ENCODE measurements at places on chromosomes 5 and 9.
A peak's percentile ranks its signal among the peaks of the same experiment; 100 is the strongest.

DNA sequence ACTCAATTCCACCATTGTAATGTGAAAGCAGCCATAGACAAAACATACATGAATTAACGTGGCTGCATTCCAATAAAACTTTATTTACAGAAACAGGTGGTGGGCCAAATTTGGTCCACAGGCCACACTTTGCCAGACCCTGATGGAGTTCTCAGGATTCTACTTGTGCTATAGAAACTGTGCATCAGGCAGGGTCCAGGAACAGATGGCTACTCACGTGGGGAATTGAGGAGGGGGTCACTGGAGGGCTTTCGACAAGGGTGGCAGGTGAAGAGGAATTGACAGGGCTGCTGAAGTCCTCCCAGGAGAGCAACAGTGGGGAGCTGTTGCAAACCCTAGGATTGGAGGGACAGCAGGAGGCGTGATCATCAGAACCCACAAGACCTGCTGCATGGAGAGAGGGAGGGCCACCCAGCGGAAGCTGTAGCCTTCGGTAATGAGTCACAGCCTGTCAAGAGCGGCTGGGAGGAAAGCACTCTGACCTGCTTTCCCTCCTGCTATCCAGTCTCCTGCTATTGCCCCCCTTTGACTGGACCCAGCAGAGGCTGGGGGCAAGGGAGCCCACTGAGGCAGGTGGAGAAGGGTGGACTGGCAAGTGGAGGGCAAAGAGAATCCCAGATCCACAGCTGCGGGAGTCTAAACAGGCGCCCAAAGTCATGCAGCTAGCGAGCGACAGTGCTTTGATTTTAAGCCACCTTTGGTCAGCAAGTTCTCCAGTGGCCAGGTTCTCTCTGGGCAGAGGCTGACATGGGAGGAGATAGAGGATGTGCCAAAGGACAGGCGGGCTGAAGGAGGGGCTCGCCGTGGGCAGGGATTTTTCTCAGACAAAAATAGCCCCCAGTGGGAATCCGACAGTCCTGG lies 138.3 kb upstream of the SMIM23 start:
- DNase-seq = peak; percentile 25

DNA sequence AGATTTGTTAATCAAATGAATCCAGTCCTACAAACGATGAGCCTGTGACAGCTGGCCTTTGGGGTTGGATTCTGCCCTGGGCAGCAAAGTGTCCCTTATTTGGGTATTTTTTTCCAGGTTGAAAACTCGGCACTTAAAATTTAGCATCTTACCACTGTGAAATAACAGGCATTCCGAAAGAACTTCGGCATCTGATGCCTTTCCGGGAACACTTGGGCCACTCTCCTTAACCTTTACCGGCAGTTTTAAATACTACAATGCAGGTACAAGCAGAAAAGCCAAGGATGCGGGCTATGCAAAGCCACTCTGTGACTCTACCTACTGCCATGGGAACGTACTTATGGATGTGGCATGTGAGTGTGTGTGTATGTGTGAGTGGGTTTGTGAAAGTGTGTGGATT lies 1.0 kb upstream of the RASGRF2 start:
- no peak for DNase-seq

GRCh38 chr5:176371621-176372539 lies 6.6 kb downstream of the ARL10 start:
- no peak for DNase-seq

GRCh38 chr5:134041570-134042411 lies 37.0 kb upstream of the VDAC1 start:
- no peak for DNase-seq

- DNase-seq = no peak
These were observed 114.5 kb downstream of the UGCG start for GRCh38 chr9:112011051-112011620.

GRCh38 chr5:107915176-107915812 lies 244.6 kb upstream of the EFNA5 start:
- DNase-seq = peak; percentile 50

DNA sequence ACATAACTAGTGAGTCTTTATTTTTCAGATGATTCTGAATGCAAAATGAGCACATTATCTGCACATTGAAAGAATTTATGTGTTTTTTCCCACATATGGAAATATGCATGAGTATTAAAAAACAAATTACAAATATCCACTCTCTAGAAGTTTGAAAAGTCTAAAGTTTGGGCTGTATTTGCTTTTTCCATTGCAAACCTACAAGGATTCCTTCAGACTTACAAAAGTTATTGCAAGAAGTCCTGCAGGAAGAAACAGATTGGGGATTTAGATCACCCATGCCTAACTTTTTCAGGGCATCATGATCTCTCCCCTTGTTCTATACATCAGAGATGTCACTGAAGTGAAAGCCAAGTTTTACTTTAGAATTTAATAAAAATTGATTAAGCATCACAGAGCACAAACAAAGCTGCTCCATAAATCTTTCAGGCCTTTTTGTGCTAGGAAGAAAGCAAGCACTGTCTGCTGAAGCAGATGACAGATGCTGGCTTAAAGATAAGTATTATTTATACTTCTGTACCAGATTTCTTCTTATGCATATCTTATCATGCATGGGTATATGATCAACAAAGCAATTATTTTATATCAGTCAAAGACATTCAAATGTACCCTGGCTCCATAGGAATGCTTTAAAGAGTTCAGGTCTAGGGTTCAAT lies 71.7 kb downstream of the NFIB start:
- no peak for DNase-seq

DNA sequence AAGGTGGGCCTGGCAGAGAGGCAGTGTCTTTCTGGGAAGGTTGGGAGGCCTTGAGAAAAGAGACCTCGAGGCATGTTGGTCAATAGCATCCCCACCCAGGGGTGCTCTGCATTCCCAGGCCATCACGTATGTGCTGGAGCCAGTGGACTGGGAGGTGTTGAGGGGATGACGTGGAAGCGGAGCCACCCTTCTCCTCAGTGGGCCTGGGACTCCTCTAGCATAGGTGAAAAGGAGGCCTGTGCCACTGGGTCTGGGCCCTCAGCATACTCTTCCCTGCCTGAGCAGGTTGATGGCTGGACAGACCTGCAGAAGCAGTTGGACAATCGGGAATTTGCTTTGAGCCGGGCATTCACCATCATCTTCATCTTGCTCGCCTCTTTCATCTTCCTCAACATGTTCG lies 25.5 kb downstream of the PITX1 start:
- no peak for DNase-seq

DNA sequence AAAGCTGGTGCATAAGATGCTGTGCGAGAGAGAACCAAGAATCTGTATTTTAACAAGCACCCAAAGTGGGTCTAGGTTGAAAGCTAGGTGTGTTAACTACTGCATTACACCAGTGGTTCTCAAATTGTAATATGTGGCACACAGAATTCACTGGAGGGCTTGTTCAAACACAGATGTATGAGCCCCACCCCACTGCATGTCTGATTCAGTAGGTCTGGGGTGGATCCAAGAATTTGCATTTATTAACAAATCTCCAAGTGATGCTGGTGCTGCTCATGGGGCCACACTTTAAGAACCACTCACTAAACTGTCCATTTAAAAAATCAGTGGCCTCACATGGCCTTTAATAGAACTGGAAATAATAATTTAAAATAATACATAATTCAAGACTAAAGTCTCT lies 40.4 kb downstream of the LPAR1 start:
- DNase-seq = no peak

DNA sequence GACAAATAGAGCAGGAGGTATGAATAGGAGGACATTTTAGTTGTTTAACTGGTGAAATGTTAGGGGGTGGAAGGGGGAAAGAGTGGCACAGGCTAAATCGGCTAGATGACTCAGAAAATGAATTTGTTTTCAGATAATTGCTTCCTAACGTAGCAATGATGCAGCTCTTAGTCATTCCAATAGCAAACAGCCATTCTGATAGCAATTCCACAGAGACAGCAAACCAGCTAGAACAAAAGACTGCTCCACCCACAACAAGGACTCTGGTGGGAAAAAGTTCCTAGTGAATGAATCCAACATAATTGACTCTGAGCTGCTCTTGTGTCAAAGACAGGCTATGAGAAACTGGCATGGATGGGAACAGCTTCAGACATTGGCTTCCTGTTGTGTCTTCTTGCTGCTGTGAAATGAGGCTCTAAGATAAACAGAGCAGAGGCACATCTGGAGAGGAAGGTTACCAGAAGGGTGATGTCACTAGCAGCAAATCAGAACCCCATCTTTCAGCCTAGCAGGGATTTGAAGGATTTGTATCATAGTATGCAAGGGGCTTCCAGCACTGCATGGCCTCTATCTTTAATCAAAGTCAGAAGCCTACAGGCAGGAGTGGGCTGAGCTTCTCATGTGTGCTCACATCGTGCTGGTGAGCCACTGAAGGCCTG lies 28.1 kb upstream of the F2RL1 start:
- DNase-seq = peak; percentile 99

DNA sequence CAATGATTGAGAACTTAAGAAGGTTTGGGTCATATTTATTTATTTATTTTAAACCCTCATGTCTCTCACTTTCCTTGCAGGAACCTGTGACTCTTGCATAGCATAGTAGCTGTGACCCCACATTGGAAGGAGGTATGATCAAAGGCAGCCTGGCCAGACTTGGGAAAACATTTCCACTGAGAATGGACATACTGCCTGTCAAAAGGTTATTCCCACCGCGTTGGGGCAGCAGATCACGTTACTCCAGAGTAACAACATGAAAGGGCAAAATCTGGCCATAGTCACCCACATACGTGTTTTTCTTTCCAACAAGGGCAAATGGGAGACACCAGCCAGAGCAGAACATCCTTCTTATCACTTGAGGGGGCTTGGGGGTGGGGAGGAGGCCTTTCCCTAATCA lies 95.7 kb downstream of the ARL15 start:
- no peak for DNase-seq

GRCh38 chr9:99433555-99433954 lies 211.5 kb downstream of the SEC61B start:
- peak; percentile 71 for DNase-seq

DNA sequence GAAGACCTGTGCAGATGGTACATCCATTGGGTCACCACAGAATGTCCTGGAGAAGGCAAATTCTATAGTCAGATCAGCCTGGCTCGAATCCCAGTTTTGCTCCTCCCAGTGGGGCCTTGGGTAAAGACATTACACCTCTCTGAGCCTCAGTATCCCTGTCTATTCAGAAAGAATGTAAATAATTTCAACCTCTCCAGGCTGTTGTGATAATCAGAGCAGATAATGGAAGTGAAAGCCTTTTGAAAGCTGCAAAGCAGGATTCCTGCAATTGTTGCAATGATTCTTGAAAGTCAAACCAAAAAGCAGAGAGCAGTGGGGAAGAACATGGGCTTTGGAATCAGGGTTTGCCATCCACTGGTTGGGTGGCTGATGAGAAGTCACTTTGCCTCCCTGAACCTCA lies 63.2 kb downstream of the LHX2 start:
- DNase-seq = no peak

GRCh38 chr9:135209852-135210251 lies 122.4 kb downstream of the OLFM1 start:
- no peak for DNase-seq

DNA sequence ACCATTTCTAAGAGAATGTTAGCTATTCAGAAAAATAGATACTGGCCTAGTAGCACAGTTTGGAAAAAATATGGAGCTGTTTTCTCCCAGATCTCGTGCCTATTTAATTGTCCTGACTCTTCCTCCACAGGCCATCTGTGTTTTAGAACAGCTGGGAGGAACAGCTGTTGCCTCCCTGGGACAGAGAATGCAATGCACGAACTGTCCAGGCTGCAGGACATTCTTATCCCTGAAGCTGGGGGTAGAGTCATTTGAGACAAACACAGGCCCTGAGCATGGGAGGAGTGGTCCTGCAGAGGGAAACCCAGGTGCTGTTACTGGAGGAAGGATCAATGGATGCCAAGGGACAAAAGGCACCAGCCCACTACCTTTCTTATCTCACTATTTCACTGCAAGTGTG lies 20.9 kb upstream of the SPARC start:
- peak; percentile 79 for DNase-seq

DNA sequence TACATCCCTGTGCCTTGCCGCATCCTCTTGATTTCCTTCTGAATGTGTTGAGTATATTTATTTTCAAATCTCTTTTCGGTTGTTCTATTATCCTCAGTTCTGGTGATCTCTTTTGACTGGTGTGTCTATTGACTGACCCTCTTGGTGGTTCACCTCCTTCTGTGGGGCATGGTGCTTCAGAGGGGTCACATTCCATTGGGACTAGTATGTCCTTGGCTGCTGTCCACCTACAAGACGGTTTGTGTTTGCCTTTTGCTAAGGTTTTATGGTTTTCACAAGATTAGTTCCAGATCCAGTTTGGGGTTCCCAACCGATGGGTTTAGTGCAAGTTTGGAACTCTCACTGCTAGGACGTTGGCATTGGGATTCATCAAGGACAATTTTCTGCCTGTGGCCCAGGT lies 66.6 kb downstream of the PHF2 start:
- DNase-seq = peak; percentile 82

GRCh38 chr5:42840269-42840668 lies 28.6 kb upstream of the SELENOP start:
- DNase-seq = peak; percentile 89

GRCh38 chr5:179923436-179923835 lies 15.7 kb upstream of the TBC1D9B start:
- no peak for DNase-seq

GRCh38 chr5:71924980-71925379 lies 182.3 kb upstream of the MAP1B start:
- DNase-seq = peak; percentile 32

GRCh38 chr5:56346044-56346710 lies 113.0 kb upstream of the ANKRD55 start:
- peak; percentile 58 for DNase-seq

DNA sequence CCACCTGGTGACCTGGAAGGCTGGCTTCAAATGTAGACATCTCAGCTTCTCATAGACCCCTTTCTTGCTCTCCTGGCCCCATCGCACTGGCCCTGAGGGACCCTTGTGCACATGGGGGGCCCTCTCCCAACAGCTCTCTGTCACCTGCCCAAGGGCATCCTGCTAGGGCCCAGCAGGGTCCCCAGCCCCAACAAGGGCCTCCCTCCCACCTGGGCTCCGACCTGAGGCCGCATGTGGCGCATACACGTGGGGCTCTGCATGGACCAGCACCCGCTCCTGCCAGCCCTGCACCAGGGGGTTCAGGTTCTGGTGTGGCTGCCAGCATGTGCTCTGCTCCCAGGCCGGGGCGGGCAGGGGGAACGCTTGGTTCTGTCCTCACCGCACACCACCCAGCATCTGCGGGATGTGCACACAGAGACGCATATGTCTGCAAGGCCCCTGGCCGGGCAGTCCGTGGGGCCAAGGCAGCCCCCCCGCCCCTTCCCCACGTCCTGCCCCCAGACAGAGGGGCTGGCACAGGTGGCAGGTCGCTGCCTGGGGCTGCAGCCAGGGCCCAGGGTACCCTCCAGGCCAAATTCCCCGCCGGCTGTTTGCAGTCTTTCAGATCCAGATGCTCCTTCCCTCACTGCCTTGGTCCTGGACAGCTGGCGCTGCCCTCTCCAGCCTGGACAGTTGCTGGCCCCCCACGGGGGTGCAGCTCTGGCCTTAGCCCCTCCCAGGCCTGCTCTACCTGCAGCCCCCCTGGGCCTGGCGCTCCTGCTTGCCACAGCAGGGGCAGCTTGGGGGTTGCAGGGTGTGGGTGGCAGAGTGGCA lies 17.9 kb upstream of the NRARP start:
- no peak for DNase-seq
